ENCODE measurements at places on chromosomes 13 and 19.

- no peak for DNase-seq
Observed at GRCh38 chr13:73776151-73776785, 357.9 kb downstream of the KLF12 start.

- no peak for DNase-seq
Observed at GRCh38 chr19:6690160-6690885, 20.4 kb upstream of the TNFSF14 start.

DNA sequence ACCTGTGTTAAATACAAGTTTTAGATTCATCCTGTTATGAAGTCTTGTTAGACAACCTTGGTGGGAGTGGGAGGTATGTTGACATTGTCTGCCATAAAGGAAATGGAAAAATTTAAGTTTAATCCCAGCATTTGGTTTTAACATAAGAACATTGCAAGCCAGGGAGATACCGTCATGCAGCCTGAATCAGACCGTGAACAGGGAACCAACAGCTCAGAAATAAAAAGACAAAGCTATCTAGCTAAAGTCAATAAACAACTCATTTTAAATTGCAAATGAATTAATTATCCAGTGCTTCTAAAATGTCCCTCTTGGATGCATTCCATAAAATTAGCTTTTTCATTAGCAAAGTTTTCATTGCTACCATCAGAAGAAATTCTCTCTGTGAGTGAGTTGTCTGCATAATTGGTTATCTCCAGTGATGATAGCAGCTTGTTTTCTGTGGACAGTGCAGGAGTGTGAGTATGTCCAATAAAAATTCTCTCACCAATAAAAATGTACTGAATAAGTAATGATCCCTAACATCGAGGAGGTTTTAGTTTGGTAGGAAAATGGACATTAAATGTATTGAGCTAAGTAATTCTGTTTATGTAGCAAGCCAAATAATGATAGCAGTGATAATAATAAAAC lies 170.6 kb upstream of the TMTC4 start:
- DNase-seq, result no peak

DNA sequence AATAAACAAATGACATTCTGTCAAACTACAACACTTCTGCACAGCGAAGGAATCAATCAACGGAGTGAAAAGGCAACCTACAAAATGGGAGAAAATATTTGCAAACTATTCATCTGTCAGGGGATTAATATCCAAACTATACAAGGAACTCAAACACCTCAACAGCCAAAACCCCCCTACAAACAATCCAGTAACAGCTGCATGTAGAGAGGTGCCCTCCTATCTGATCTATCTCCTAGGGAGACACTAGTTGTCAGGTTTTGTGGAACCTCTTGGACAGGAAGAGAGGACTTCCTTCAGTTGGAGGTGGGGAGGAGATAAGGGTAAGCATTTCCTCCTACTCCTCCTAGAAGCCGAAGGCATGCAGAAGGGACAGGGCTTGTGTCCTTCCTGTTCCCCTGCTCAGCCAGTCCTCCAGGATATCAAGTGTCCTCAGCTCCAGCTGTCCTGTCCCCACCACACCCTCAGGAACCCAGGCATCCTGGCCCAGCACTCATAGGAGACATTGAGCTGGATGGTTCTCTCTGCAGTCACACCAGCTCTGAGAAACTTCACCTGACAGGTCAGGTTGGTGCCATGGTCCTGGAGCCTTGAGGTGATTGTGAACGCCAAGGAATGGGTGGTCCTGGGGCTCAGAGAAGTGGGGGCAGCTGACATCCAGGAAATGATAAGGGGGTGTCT lies 9.8 kb upstream of the SIGLEC8 start:
- DNase-seq, result no peak

DNA sequence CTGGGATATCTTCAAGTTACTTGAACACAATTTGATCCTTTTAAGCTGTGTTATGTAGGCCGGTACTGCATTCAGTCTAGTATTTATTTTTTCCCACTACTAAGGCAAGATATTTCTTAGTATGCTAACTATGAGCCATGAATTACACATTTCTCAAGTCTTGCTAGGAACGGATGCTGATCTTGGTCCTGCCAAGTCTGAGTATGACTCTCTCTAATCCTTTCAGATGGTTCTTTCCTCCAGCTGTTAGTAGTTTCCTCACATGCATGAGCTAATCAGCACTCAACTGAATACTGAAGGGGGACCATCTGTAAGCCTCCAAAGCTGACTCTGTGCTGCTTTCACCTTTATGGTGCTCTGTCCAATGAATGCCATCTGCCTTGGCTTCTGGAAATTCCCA lies 460.3 kb downstream of the KCTD12 start:
- DNase-seq, result no peak

DNA sequence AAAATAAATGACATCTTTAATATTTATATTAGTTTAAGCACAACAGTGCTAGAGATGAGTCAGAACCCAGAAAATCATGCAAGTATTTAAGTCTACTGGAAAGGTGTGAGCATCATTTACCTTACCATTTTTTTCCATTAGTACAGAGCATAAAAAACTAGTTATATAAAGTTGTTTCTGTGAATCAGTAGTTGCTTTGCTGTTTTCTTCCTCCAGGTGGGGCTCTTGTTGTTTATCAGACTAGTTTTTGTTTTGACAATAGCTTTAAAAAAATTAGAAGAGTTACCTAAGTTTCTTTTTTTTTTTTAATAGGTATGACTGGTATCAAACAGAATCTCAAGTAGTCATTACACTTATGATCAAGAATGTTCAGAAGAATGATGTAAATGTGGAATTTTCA lies 12.7 kb downstream of the SUGT1 start:
- DNase-seq, result no peak

GRCh38 chr19:17488593-17489391 lies 18.5 kb downstream of the SLC27A1 start:
- DNase-seq, result no peak

DNA sequence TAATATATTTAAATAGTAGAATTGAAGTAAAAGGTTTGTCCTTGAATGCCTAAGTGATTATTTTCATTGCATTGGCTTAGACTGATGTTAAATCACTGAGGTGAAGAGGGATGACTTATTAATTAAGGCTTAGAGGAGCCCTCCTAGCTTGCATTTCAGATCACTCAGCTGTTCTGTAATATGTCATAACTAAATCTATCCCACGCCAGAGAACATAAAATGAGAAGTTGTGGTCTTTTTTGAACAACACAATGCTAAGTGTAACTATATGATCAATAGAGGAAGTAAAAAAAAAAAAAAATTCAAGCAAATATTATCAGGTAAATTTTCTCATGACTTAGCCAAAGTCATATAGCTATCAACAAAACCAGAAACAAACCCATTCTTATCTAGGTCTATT lies 752.2 kb downstream of the GPC5 start:
- no peak for DNase-seq

GRCh38 chr19:33132021-33132420 lies at the start of gene WDR88:
WDR88 (plus strand) TSS chr19:33132114; CDS start chr19:33132170, 56 bp downstream.
- DNase-seq, result no peak

GRCh38 chr19:39438270-39438934 lies 2.7 kb upstream of the RPS16 start:
- no peak for DNase-seq

DNA sequence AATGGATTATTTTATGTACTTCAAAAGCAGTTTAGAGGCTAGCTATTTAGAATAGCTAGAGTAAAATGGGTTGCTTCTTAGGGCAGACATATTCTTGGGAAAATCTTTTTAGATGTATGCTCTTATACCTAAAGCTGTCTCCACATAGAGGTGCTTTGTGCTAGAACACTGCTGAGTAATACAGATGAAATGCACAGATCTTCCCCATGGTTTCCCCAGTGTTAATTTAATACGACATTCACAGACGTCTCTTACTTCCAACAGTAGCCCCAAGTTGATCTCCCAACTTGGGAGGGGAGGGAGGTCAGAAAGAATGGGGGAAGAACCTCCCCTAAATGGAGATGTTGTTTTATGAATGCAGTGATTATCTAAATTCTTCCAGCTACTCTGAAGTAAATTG lies 16.9 kb downstream of the NALCN start:
- no peak for DNase-seq

DNA sequence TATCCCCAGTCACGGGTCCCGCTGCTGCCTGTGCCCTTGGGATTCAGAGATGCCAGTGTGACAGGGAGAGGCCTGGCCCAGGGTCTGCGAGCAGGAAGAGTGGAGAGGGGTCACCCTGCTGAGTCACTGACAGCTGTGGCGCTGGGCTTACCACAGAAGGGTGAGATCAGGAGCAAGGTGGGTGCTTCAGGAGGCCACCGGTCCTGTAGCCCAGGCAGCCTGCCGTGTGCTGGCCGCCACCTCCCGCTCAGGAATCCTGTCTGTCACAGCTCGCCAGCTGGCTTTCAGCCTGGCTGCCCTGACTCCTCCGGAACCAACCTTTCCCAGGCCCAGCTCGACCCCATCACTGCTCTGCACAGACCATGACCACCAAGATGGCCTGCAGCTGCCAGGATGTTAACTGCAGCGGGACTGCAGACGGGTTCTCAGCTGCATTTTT lies 25.3 kb downstream of the NAXD start:
- no peak for DNase-seq

GRCh38 chr13:90121784-90122183 lies 1225.7 kb upstream of the MIR17HG start:
- no peak for DNase-seq

GRCh38 chr13:29020314-29020713 lies 200.2 kb downstream of the MTUS2 start:
- DNase-seq, result no peak

DNA sequence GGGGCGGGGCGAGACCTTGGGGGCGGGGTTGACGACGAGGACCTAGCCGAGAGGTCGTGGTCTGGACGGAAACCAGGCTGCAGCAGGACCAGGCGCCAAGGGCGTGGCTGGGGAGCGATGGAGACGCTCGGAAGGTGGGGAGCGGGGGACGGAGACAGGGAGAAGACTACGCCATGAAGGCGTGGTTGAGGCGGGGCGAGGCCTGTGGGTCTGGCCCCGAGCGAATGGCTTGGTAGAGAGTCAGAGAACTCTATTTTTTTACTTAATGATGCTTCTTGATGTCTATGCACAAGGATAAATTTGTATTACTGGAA lies 674 bp upstream of the FBXL12 start:
- DNase-seq, result no peak

DNA sequence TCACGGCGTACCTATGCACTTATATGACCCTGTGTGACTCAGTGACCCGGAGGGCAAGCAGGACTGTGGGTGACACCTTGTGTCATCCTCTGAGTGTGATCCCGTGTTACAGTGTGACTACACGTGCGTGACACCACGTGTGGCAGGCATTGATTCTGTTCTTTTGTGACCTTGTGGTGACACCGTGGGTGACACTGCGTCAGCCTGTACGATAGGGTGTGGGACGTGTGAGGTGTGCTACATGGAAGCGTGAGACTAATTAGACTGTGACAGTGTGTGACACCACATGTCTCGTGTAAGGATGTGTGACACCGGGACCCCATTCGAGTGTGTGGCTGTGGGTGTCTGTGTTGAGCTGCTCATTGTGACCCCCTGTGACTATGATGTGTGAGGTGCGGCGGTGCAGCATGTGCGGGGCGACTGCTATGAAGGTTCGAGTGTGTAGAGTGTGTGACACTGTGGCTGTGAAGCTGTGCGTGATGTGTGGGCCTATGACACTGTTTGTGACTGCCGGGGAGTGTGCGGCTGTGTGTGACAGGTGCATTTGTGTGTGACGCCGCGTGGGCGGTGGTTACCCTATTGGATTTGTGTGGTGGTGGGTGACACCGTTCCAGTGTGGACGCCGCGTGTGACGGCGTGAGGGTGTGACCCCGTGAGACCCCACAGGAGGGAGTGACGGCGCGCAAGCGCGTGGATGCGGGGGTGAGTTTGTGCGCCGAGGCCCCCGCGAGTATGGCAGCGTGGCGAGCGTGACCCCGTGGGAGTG lies 399 bp upstream of the SPTBN4 start:
- DNase-seq, result no peak

- DNase-seq, result no peak
Observed at GRCh38 chr13:100547791-100548201, 40.8 kb downstream of the GGACT start.

GRCh38 chr13:79287939-79288795 lies 117.9 kb downstream of the RBM26 start:
- no peak for DNase-seq

- DNase-seq, result no peak
Observed at GRCh38 chr19:30487178-30487577, 115.0 kb downstream of the ZNF536 start.

GRCh38 chr19:3783660-3784584 lies 2.3 kb downstream of the MATK start:
- DNase-seq, result no peak

- DNase-seq, result no peak
Observed at GRCh38 chr13:27954406-27954851, 14.7 kb downstream of the CDX2 start.

DNA sequence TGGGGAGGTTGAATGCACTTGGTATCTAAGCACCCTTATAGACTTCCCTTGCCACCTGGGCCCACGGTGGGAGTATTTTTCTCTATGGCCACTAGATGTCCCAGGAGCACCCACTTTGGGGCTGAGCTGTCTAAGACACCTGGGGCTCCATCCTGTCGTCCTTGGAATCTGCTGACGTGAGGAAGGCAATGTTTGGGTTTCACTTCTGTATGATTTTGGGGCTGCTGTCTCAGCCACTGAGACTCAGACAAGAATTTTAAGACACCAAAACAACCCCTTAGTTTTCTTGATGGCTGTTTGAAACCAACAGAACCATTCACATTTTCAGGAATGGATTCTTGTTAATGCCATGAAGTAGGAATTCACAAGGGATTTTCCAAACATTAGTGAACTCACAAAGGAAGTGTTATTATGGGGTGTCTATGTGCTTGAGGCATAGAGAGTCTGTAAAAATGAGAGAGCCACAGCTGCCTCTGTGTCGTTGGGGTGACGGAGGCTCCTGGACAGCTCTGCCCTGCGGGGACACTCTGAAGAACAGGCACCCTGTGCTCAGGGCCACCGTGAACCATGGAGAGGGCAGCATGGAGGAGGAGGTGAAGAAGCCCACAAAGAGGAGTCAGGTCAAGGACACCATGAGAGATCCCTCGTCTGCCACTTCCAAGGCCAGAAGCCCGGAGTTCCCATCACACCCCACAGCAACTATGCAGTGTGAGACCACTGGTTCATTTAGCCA lies 106.8 kb upstream of the SPATA13 start:
- no peak for DNase-seq

DNA sequence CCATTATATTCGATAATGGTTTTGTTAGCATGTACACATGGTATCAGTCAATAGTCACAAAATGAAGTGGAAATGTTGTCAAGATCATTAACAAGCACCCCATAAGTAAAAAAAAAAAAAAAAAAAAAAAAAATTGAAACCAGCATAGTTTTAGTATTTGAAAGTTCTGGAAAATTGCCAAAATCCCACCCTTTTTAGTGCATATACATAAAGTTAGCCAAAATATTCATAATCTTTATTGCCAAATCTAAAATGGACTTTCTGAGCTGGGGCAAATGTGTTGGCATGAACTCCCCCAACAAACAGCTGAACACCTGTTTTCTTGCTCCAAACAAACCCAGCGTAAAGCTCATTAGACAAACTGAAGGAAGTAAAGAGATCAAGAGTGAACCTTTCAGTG lies 73.9 kb downstream of the MZT1 start:
- no peak for DNase-seq

Measured in esophagus squamous epithelium (tissue), 5 donors.